SJSA1 (cell line): ENCODE measurements at places on chromosomes 7 and 10. TPM values are rescaled to one million over a fixed set of nuclear protein-coding genes. Genes with fewer than 3 reads are reported as not detected.

DNA sequence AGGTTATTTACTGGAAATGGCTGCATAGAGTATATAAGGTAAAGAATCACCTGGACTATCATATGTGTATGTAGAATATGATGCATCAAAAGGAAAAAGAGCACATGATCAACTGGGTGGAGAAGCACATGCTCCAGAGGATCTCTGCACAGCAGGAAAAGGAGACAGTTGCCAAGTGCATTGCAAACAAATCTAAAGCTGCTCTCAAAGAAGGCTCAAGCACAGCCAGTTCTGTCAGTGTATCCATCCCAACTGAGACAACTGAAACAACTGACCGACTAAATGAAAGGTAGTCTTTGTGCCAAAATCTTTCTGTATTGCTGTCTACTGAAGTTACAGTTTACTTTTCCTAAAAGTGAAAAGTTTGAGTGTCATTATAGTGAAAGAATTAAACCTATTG lies 83.2 kb upstream of the SGCE start:
- no peak for DNase-seq

DNA sequence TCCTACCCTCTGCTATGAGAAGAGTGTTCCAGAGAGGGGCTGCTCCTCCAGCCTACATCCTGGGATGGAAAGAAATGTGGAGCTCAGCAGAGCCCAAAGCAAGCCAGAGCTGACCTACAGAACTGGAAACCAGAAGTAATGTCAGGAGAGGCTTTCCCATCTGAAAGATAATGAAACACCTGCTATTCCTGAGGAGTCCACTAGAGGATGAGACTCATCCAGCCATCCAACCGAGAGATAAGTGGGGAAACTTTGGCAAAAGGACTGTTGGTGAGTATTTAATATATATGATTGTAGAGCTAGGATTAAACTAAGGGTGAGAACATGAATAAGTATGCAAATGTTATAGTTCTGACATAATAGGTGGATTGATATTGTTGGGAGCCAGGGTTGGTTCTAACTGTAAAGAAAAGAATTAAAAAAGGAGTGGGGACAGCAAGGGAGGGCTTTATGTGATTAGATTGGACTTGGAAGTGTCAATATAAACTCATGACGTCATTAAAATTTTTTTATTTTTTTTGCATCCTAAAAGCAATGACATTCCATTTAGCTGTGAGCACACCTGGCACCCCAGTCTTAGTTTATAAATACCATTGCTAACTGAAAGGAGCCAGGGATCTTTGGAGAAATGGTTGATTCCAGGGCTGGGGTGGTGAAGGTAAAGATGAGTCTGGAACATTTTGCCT lies 312.8 kb upstream of the NFE2L3 start:
- no peak for DNase-seq

CDH23 gene
- total RNA-seq, result 0.16 and 0.37 TPM in 2 replicates

GRCh38 chr7:128672927-128673517 lies 930 bp downstream of the GARIN1A start:
- DNase-seq, result peak; percentile 19

DNA sequence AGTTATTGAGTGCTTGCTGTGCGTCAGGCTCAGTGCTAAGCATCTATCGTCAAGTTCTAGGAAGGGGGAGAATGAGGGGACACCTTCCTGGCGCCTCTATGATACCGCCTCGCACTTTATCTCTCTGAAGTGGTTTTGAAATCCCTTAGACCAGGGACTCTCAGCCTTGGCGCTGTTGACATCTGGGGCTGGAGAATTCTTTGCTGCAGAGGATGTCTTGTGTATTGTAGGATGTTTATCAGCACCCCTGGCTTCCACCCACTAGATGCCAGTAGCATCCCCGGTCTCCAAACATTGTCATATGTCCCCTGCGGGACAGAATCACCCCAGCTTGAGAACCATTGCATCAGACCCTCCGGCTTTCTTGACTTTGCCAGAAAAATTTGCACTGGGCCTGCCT lies 285.5 kb downstream of the CCDC3 start:
- no peak for DNase-seq

- DNase-seq, result no peak
These were observed 482.6 kb upstream of the SEMA3A start for GRCh38 chr7:84677117-84677732.

GRCh38 chr7:116572036-116572435 lies 47.2 kb downstream of the CAV1 start:
- no peak for DNase-seq

ANLN gene
- 298 and 397 TPM in 2 replicates for total RNA-seq

IGF2BP3 gene
- total RNA-seq, result 189 and 220 TPM in 2 replicates

DNA sequence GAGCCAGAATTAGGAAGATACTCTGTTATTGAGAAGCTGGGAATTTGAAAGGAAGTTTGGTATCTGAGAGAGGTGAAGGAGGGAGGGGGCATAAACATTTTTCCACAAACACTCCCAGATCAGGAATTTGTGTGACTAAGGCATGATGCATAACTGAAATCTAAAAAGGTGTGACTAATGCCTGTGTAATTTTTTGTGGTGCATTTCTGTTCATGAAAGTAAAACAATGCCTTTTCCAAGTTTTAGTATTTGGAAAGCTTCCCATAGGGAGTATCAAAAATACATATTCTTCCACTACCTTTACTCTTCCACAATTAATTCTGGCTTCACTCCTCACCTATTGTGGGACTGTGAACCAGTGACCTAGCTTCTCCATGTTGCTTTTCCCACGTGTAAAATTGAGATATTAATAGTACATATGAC lies 56.4 kb upstream of the CAV2 start:
- peak; percentile 60 for DNase-seq

GRCh38 chr7:130118801-130119200 lies 48.5 kb downstream of the KLHDC10 start:
- DNase-seq, result no peak

- no peak for DNase-seq
These were observed 536 bp upstream of the POM121 start for GRCh38 chr7:72924386-72924732.

DNA sequence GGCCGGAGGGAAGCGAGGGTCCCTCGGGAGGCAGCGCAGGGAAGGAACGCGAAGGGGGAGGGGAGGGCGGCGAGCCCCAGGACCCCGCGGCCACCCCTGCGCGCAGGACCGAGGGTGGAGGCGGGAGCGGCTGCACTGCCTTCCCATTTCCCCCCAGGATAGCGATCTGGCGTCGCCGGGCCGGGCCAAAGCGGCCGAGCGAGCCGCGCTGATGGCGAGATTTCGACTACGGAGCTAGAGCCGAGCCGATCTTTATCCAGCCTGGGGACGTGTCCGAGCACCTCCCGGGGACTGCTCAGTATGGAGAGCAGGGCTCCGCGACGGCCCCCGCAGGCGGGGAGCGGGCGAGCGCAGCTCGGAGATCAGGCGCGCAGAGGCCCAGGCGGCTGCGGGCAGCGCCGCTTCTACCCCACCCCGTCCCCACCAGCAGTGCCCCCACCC lies 590 bp upstream of the CRTAC1 start:
- DNase-seq, result no peak

GRCh38 chr10:24891823-24892222 lies 60.6 kb downstream of the PRTFDC1 start:
- peak; percentile 78 for DNase-seq

MBLAC1 gene
- total RNA-seq, result 2.4 and 3.3 TPM in 2 replicates

GRCh38 chr7:5610500-5611186 lies 170.8 kb downstream of the RNF216 start:
- DNase-seq, result no peak

HTR7 gene
- total RNA-seq, result 0.88 and 1.8 TPM in 2 replicates

DNA sequence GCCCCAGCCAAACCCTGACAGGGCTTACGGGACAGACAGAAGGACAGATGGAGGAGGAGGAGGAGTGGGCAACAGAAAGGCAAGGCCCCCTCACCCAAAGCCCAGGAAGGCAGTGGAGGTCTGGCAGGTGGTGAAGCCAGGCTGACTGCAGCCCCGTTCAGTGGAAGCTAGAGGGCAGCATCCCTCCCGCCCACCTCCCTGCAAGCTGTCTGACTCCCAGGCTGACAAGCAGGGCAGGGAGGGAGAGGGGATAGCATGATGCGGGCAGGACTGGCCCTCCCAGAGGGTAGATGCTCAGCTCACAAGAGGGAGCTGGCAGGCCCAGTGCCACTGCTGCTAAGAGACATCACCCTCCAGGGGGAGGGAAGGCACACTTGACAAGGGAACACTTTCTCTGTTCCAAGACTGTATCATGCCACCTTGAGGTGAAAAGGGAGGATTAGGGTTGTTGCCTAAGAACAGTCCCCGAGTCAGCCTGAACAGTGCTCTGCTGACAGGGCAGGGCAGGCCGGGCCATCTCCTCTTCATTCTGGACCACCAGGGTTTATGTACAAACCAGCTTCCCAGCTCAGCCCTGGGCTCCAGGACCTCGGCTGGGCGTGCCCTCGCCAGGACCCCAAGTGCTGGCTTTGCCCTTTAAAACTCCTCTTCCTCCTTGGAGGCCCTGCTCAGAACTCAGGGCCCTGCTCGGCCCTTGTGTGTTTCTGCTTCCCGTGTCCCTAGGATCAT lies 61.8 kb downstream of the RASGEF1A start:
- DNase-seq, result peak; percentile 42

DNA sequence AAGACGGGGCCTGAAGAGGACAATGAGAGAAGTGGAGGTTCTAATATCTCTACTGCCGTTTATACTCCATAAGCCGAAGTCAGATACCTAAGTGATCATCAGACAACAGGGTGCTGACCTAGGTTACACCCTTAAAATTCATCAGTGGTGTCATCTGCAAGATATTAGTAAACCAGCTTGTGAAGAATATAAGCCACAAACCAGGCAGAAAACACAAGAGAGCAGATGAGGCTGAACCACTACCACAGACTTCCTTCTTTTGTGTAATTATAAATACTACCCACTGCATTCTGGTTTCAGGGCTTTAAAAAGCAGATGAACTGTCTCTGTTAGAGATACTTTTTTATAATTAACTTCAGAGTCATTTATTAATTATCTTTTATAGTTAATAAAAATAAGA lies 69.0 kb upstream of the LRRC17 start:
- DNase-seq, result no peak

GRCh38 chr7:44508328-44509030 lies 18.0 kb upstream of the NUDCD3 start:
- no peak for DNase-seq

DNA sequence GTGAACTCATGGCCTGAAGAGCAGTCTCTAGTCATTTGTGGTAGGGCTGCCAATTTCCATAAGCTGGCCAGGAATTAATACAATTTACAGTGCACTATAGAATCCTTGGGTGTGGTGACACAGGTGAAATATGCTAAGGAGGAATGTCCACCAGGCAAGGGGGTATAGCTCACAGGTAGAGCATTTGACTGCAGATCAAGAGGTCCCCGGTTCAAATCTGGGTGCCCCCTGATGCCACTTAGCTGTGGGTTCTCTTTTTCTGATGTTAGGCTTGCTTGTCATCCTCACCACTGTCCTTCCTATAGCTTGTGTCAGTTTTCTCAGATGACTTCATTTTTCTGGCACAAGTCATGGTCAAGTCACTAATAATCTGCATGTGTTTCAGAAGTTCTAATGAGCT lies 108.7 kb downstream of the ZNF467 start:
- no peak for DNase-seq

DNA sequence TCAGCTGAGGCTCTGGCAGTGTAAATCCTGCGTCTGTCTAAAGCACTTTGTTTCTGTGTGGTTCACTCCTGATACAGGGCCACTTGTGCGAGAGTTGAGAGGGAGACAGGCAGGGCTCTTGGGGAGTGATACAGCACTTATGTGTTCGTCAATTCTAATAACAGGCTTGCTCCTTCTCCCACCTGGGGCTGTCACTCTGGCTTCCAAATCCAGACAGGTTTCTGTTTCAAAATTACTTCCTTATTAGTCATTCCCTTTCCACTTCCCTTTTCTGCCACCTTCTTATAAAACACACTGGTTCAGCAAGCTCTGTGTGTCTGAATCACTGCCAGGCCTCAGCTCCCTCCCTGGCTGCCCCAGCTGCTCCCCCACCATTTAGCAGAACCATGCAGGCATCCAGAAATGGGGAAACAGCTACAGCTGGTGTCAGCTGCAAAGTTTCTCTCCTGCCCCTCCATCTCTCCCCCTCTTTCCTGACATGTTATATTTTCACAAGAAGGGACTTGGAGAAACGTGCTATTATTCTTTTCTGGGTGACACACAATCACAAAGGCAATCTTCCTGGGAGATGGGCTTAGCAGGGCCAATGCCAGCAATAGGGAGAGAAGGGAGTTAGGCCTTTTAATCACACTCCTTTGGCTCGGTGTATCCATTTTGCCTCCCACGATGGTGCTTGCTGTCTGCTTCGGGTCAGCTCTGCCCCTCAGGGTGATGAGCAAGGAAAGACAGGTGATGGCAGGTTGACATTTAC lies 58.4 kb upstream of the ZNRF2 start:
- DNase-seq, result peak; percentile 32

TEX36 gene
- not detected in 2 replicates for total RNA-seq

GIGYF1 gene
- 9.9 and 15.5 TPM in 2 replicates for total RNA-seq

- no peak for DNase-seq
These were observed 83.9 kb downstream of the DNAJB9 start for GRCh38 chr7:108653526-108653925.

DNA sequence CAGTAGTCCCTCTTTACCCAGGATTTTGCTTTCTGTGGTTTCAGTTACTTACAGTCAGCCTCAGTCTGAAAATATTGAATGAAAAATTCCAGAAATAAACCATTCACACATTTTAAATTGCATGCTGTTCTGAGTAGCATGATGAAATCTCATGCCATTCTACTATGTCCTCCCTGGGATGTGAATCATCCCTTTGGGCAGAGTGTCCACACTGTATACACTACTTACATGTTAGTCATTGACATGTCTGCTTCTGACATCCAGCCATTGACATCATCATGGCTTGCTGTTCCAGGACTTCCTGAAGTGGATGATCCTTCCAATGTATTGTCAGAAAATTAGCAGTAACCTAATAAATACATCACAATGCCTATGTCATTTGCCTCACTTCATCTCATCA lies 34.6 kb upstream of the MALRD1 start:
- DNase-seq, result no peak

- no peak for DNase-seq
These were observed 46.8 kb downstream of the IPMK start for GRCh38 chr10:58220769-58221451.

GRCh38 chr7:138186951-138187351 lies 110.7 kb downstream of the AKR1D1 start:
- peak; percentile 75 for DNase-seq

CRHR2 gene
- not detected in 2 replicates for total RNA-seq

DNA sequence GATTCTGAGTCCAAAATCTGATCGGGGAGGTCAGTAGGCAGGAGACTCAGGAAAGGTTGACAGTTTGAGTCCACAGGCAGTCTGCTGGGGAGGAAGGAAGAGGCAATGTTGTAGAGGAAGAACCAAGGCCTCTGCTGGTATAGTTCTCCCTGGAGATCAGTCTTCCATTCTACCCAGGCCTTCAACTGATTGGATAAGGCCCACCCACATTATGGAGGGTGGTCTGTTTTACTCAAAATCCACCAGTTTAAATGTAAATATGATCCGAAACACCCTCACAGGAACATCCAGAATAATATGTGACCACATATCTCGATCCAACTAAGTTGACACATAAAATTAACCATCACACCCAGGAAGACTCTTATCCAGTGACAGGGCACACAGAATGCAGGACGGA lies 425.3 kb upstream of the ZMIZ1 start:
- no peak for DNase-seq

GRCh38 chr7:46169384-46169755 lies 248.3 kb upstream of the IGFBP3 start:
- DNase-seq, result no peak
